ENCODE measurements at places on chromosomes 7 and 10. TPM values are rescaled to one million over a fixed set of nuclear protein-coding genes. Genes with fewer than 3 reads are reported as not detected.

DNA sequence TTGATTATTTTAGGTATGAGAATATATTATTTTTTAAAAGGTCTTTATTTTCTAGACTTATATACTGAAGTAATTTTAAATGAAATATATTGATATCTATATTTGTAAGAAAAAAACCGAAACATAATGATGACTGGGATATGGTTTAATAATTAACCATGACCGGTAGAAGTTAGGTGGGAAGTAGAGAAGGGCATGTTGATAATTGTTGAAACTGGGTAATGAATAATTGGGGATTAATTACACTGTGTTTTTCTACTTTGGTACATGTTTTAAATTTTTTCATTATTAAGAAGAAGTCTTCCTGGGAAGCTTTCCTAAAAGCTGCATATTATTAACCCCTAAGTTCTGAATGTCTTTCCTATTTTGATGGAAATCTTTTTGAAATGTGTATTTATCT lies 16.3 kb downstream of the TSPAN12 start:
- no peak overlapping the region for H3K4me3 ChIP-seq
- DNase-seq: no peak
- no peak overlapping the region for H3K27ac ChIP-seq
- H3K36me3 ChIP-seq: no peaks in the 10 kb centered on the region

- H3K27me3 ChIP-seq: no peaks in the 10 kb centered on the region
- H3K4me3 ChIP-seq: no peak overlapping the region
- no peaks in the 10 kb centered on the region for H3K36me3 ChIP-seq
- no peak for DNase-seq
These were observed 76.8 kb upstream of the GDF10 start for GRCh38 chr10:47223236-47223635.

The SH2B2 gene
- total RNA-seq: 0.50 TPM

The CYP2C19 gene
- not detected for total RNA-seq

DNA sequence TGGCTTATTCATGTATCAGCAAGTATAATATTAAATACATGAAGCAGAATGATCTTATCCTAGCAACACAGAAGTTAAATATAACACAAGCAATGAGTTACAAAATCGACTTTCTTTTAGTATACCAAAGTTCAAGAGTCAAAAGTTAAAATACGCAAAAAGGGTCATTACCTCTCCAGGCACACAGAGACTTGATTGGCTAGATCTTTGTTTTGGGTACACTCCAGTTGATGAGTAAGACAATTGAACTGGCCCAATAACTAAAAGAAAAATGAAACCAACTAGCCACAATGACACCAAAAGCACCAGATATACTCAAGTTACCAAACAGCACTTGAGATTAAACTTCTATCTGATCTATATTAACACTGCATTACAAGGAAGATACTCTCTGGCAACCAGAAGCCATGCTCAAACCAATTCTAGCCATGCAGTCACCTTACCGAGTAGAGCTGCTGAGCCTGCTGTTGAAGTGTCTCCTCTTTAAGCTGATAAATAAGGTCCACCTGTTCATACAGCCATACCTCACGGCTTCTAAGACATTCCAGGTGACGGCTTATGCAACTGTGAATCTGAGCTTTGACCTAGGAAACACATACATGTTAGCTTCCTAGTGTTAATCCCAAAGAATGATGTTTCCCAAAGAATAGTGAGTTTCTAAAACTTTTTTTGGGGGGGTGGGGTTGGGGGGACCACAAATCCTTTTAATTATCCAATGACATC lies 15.6 kb downstream of the NCOA4 start:
- no peak overlapping the region for H3K27ac ChIP-seq
- peaks cover 24% of the 10 kb centered on the region for H3K4me1 ChIP-seq
- H3K36me3 ChIP-seq: peaks cover 58% of the 10 kb centered on the region
- no peak for DNase-seq
- H3K27me3 ChIP-seq: no peaks in the 10 kb centered on the region

The SKIDA1 gene
- total RNA-seq: 0.33 TPM

The CNNM1 gene
- total RNA-seq: 0.57 TPM

GRCh38 chr7:35285799-35286198 lies 31.9 kb upstream of the TBX20 start:
- no peak for DNase-seq
- H3K4me1 ChIP-seq: no peaks in the 10 kb centered on the region
- no peak overlapping the region for H3K4me3 ChIP-seq
- no peaks in the 10 kb centered on the region for H3K36me3 ChIP-seq
- peaks cover 13% of the 10 kb centered on the region for H3K27me3 ChIP-seq
- H3K27ac ChIP-seq: no peak overlapping the region

GRCh38 chr10:85620807-85621206 lies 745.8 kb downstream of the GRID1 start:
- no peak overlapping the region for H3K27ac ChIP-seq
- H3K27me3 ChIP-seq: peaks cover 4% of the 10 kb centered on the region
- DNase-seq: no peak
- H3K4me1 ChIP-seq: peaks cover 3% of the 10 kb centered on the region
- H3K4me3 ChIP-seq: no peak overlapping the region

GRCh38 chr10:191703-192518 lies 56.7 kb downstream of the ZMYND11 start:
- H3K27me3 ChIP-seq: no peaks in the 10 kb centered on the region
- peaks cover 11% of the 10 kb centered on the region for H3K36me3 ChIP-seq
- no peak overlapping the region for H3K27ac ChIP-seq
- no peak overlapping the region for H3K4me3 ChIP-seq

The ADARB2 gene
- 0.30 TPM for total RNA-seq

GRCh38 chr7:70674571-70675010 lies 457.4 kb upstream of the GALNT17 start:
- H3K4me3 ChIP-seq: no peak overlapping the region
- no peaks in the 10 kb centered on the region for H3K36me3 ChIP-seq
- H3K27me3 ChIP-seq: peaks cover 3% of the 10 kb centered on the region
- no peak overlapping the region for H3K27ac ChIP-seq

GRCh38 chr10:61758433-61758832 lies 95.7 kb downstream of the CABCOCO1 start:
- peaks cover 2% of the 10 kb centered on the region for H3K36me3 ChIP-seq
- H3K4me3 ChIP-seq: no peak overlapping the region
- no peak for DNase-seq
- no peak overlapping the region for H3K27ac ChIP-seq

DNA sequence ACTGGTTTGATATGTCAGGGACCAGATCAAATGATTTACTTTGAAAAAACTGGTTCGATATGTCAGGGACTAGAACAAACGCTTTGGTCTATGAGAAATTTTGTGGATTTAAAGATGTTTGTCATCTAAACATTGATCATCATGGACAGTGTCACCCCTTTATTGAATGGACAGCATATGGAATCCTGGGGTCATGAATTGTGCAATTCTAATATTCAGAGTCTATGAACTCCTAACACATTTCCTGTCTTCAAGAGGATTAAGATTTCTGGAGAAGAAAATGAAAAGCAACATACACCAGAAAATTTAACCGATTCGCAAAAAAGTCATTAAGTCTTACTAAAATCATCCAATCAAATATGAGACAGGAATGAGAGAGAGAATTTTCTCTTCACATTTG lies 106.4 kb upstream of the FAM133B start:
- peaks cover 35% of the 10 kb centered on the region for H3K36me3 ChIP-seq
- H3K4me3 ChIP-seq: no peak overlapping the region
- no peak for DNase-seq
- no peak overlapping the region for H3K27ac ChIP-seq
- no peaks in the 10 kb centered on the region for H3K27me3 ChIP-seq
- H3K4me1 ChIP-seq: peaks cover 41% of the 10 kb centered on the region

GRCh38 chr10:70256463-70256862 lies 23.2 kb upstream of the PPA1 start:
- peaks cover 2% of the 10 kb centered on the region for H3K36me3 ChIP-seq
- H3K27ac ChIP-seq: no peak overlapping the region
- H3K4me1 ChIP-seq: peaks cover 9% of the 10 kb centered on the region
- H3K27me3 ChIP-seq: peaks cover 44% of the 10 kb centered on the region
- DNase-seq: no peak
- no peak overlapping the region for H3K4me3 ChIP-seq

The BLVRA gene
- 29.4 TPM for total RNA-seq
